ENCODE measurements at places on chromosomes 4 and X. TPM values are rescaled to one million over a fixed set of nuclear protein-coding genes. Genes with fewer than 3 reads are reported as not detected.

DNA sequence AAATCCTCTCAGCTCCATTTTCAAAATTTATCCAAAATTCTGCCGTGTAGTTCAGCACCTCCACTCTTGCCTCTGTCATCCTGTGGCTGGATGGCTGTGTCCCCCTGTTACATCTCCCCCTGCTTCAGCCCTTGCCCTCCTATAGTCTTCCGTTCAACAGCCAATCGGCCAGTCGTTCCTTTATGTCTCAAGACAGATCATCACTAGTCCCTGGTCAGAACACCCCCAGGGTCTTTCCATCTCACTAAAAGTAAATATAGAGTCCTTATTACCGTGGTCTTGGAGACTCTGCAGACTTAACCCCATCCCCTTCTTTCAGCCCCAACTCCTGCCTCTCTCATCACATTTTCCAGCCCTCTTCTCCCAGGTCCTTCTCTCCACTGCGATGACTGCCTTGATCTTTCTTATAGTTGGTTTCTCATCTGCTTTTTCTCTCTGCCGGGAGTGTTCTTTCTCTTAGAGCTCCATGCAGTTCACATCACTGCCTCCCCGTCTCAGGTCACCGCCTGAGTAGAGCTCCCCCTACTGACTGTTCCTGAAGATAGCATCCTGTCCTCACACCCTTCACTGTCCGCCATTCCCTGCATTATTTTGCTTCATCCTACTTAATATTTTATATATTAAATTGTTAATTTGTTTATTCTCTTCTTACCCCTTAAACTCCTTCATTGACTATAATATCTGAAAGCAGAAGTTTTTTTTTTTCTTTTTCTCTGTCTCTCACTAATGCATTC is 736.9 kb upstream of the MAGEB2 start:
- no peaks in the 10 kb centered on the region for H3K36me3 ChIP-seq
- H3K4me1 ChIP-seq: no peaks in the 10 kb centered on the region
- H3K27me3 ChIP-seq: no peaks in the 10 kb centered on the region
- H3K27ac ChIP-seq: no peak overlapping the region
- peak; percentile 26 for DNase-seq

Gene NDP
- not detected for total RNA-seq

Gene DCHS2
- 9.7 TPM for total RNA-seq

GRCh38 chrX:13774696-13775095 is 40.1 kb downstream of the OFD1 start:
- H3K4me3 ChIP-seq: no peak overlapping the region
- H3K36me3 ChIP-seq: peaks cover 47% of the 10 kb centered on the region
- no peak overlapping the region for H3K27ac ChIP-seq
- H3K4me1 ChIP-seq: no peaks in the 10 kb centered on the region
- no peak for DNase-seq
- H3K27me3 ChIP-seq: no peaks in the 10 kb centered on the region

DNA sequence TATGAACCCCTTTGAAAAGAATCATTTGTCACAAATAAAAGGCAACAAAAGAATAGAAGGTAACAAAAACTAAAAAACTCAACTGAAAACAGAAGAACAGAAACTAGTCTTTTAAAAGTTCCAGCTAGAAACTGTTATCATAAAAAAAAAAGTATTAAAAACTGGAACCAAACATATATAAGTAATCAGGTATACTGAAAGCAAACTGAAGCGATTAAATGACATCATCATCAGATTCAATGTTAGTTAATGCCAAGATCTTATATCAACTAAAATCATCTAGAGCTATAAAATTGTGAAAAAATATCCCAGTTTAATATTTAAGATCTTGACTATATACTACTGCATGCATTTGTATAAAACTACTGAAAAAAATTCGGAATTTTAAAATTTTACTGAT is 36.0 kb downstream of the CENPE start:
- H3K27ac ChIP-seq: no peak overlapping the region
- H3K27me3 ChIP-seq: no peaks in the 10 kb centered on the region
- no peak for DNase-seq

DNA sequence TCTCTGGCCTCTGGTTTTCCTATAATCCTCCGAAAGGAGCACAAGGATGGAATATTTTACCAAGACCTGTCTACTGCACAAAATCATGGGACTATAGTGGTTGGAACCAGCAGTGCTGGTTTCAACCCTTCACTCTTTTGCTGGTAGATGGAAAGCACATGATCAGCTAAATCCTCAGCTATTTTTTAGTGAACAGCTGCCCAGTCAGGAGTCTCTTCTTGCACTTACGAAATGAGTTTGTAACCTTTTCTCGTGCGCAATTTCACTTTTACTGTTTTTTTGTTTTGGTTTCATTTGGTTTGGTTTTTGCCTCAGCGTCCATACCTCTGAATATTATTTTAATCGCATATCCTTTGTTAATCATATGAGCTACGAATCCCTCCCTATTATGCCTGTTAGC is 418.5 kb upstream of the CPEB2 start:
- H3K27me3 ChIP-seq: no peaks in the 10 kb centered on the region
- H3K27ac ChIP-seq: no peak overlapping the region
- no peaks in the 10 kb centered on the region for H3K36me3 ChIP-seq
- no peak overlapping the region for H3K4me3 ChIP-seq

Gene FRG2
- total RNA-seq: not detected

Gene MAGEA4
- total RNA-seq: not detected

GRCh38 chr4:61380865-61381264 is 180.7 kb downstream of the ADGRL3 start:
- DNase-seq: no peak
- no peaks in the 10 kb centered on the region for H3K4me1 ChIP-seq
- H3K36me3 ChIP-seq: no peaks in the 10 kb centered on the region
- no peak overlapping the region for H3K27ac ChIP-seq
- H3K4me3 ChIP-seq: no peak overlapping the region

GRCh38 chrX:140967036-140967435 is 35.4 kb upstream of the SPANXB1 start:
- no peak overlapping the region for H3K27ac ChIP-seq
- no peak overlapping the region for H3K4me3 ChIP-seq
- no peak for DNase-seq
- no peaks in the 10 kb centered on the region for H3K27me3 ChIP-seq
- H3K36me3 ChIP-seq: no peaks in the 10 kb centered on the region

Gene WDR1
- 104 TPM for total RNA-seq

Gene MAGEA3
- not detected for total RNA-seq

Gene GUCY1A1
- 48.7 TPM for total RNA-seq

Gene BEND2
- not detected for total RNA-seq

Gene SPP1
- 14.3 TPM for total RNA-seq

Gene HSFX2
- 2.9 TPM for total RNA-seq

Gene NAT8L
- total RNA-seq: not detected

DNA sequence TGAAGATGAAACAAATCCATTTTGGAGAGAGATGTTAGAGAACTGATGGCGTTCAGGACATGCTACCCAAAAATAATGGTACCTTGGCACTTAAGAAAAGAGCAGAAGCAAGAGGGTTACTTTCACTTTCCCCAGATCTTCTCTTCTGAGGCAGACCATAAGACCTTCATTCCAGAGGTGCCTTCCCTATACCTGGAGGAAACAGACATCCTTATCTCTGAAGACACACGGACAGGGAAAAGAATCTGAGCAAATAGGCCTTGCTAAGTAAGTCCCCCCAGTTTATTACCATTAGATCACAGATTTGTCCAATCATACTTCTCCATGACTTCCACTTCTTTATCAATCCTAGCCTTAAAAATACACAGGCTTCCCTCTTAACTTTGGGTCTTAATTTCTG is 2.0 kb upstream of the FGF2 start:
- H3K4me3 ChIP-seq: no peak overlapping the region
- H3K36me3 ChIP-seq: no peaks in the 10 kb centered on the region
- H3K4me1 ChIP-seq: peaks cover 24% of the 10 kb centered on the region

DNA sequence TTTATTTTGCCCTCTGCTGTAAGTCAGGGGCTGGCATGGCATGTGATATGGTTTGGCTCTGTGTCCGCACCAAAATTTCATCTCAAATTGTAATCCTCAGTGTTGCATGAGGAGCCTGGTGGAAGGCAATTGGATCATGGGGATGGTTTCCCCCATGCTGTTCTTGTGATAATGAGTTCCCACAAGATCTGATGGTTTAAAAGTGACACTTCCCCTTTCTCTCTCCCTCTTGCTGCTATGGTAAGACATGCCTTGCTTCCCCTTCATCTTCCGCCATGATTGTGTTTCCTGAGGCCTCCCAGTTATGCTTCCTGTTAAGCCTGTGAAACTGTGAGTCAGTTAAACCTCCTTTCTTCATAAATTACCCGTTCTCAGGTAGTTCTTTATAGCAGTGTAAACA is 72.0 kb upstream of the MSX1 start:
- H3K4me3 ChIP-seq: no peak overlapping the region
- DNase-seq: no peak
- H3K36me3 ChIP-seq: no peaks in the 10 kb centered on the region
- H3K27ac ChIP-seq: no peak overlapping the region
- H3K27me3 ChIP-seq: no peaks in the 10 kb centered on the region

- peak; percentile 90 for DNase-seq
- H3K27me3 ChIP-seq: no peaks in the 10 kb centered on the region
- no peak overlapping the region for H3K27ac ChIP-seq
- H3K4me1 ChIP-seq: peaks cover 5% of the 10 kb centered on the region
- peaks cover 20% of the 10 kb centered on the region for H3K36me3 ChIP-seq
- no peak overlapping the region for H3K4me3 ChIP-seq
These were observed 94.7 kb downstream of the SEL1L3 start for GRCh38 chr4:25767877-25768725.
